Activated CD4-positive, CD25-positive, alpha-beta regulatory T cell (primary cell): ENCODE measurements at places on chromosomes 2 and 18.

DNA sequence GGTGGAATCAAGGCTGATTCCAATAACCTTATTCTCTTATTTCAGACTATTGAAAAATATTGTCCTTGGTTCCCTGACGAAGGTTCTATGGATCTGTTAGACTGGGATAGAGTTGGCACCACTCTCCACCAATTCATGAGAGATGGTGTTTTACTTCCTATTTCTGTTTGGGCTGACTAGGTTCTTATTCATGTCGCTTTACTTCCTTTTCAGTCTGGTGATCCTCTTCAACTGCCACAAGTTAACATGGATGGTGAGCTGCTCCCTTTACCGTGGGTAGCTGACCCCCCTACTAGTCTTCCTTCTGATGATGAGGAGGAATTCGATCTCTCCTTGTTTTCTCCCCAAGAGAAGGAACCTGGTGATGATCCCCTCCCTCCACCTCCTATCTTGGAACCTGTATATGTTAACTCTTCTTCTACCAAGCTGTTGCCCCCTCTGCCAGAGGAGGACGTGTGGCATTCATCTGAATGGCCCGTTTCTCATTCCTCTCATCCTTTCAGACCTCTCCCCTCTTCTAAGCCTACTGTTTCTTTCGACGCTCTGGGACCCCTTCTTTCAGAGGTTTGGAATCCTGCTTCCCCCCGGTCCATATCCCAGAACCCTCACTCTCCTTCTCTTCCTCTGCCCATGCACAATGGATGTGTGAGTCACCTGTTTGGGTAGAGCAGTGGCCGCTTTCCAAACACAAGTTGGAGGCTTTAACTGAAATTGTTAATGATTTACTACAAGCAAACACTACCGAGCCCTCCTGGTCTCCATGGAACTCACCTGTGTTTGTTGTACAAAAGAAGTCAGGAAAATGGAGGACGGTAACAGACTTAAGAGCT is 13.5 kb upstream of the CNOT11 start:
- no peak for DNase-seq

GRCh38 chr2:76314271-76315020 is 603.7 kb upstream of the GCFC2 start:
- no peak for DNase-seq

- DNase-seq, result no peak
Measured at GRCh38 chr2:182444806-182445205, 18.0 kb upstream of the PDE1A start.

DNA sequence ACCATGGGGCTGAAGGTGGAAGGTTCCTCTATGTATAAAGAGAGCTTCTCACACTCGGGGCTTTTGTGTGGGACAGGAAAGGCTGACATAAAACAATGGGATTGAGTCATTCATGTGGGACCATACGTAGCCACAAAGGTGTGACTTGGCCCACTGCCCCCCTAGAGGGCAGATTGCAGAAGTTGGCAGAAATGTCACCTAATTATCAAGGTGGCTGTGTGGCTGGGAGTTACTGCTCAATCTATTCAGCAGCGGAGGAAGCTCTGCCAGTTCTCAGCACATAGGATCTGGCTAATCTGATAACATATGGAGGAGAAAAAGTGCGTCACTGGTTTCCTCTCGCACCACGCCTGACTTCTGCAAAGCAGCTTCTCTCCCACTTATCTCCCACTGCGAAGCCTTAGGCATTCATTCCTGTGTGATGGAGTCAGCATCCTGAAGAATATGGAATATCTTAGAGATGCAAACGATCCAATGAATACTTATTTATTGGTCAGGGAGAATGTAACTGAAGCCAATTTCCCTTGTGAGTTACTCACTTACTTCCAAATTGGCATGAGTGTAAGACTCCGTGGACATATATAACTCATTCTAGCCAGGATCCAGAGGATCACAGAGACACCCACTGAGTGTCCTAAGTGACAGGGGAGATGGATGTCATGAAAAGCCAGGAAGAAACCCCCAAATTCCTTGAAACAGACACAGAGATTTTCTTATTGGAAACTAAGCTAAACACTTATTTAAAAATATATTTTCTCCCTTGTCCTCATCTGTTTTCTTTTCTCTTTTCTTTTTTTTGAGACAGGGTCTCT is 344.8 kb downstream of the TGIF1 start:
- DNase-seq, result no peak

DNA sequence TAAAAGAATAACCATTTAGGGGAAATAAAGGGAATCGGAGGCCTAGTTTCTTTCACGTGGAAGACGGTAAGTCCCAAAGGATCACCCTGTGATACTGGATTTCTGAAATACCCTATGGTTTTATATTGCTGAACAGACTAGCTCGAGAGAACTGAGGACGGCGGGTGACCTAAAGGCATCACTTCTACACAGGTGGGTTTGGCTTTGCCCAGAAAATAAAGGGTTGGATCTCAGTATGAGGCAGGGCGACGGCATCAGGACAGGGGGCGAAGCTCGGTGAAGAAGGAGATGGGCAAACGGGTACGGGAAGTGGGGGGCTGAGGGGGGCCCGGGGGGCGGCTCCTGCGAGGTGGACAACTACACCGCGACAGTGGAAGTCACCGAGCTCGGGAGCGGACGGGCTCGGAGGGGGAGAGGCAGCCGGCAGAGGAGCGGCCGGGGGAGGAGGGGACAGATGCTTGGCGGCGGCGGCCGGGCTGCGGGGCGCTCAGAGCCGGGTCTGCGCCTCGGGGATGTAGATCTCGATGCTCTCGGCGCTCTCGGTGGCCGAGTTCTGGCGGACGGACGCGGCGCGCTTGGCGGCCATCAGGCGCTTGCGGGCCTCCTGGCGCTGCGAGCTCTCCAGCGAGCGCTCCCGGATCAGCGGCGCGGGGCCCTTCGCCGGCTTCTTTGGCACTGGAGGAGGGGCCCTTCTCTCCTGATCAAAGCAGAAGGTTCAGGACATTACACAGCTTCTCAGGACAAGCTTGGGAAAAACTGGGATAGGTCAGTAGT is 48.9 kb downstream of the TGIF1 start:
- DNase-seq, result no peak

DNA sequence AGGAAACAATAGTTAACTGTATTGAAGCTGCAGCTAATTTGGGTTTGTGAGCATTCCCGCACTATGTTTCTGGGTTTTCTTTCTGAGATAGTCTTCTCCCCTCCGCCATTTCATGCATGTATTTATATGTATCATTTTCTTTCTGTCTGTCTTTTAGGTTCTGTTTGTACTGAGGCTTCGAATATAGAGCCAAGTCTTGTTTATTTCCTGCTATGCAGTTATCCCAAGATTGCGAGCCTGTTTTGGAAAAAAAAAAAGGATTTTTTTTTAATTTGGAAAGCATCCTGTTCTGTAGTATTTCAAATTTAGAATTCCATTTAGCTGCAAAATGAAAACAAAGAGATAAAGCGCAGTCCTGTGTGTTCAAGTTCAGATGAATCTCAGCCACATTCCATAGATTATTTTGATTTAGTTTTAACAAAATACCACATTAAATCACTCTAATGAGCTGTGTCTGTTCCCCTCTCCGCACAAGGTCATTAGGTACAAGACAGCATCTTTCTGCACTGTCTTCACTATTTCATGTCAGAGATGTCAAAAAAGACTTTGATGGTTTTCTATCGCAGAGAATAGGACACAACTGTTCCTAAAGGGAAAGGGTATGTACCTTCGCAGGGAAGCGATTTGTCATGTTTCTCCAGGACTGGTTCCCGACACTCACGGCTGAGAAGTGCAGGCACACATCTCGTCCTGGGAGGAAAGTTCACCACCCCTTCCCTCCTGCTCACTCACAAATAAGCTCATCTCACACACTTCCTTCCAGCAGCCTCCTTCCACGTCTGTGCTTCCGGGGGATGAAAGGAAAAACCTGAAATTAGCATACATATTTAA is 443.4 kb downstream of the ZNF516 start:
- DNase-seq, result no peak

DNA sequence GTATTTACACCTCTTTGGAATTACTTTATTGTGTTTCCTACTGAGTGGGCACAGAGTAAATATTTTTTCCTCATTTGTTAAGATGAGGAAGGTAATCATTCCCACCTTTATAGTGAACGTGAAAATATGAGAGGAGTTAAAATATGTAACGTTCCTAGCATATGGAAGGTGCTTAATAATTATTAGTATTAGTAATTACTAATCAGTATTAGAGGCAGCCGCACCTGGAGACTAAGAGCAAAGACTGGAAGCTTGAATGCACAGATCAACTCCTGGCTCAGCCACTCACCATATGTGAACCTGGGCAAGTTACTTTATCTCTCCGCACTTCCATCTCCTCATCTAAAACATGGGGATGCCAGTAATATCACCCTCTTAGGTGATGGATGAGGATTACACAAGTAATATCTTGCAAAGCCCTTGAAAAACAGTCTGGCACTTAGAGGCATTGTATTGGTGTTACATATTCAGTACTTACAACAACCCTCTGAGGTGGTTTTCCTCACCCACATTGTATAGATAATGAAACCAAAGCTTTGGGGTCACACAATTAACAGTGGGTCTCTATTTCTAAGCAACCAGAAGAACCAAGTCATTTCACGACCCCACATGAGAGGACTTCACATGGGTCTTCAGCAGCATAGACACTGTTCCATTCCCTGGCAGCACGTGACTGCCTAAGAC is 100.3 kb upstream of the KCTD1 start:
- DNase-seq, result no peak

- DNase-seq, result no peak
Measured at GRCh38 chr2:189580241-189580651, 340 bp downstream of the SLC40A1 start.

- no peak for DNase-seq
Measured at GRCh38 chr18:38241736-38242135, 676.1 kb upstream of the CELF4 start.
